SK-N-SH treated with all-trans-retinoic acid at 6 μM for 48 hours (cell line): ENCODE measurements at places on chromosomes 3 and 15.

- no peak for ATAC-seq
Observed at GRCh38 chr3:144294659-144295538, 323.3 kb downstream of the DIPK2A start.

DNA sequence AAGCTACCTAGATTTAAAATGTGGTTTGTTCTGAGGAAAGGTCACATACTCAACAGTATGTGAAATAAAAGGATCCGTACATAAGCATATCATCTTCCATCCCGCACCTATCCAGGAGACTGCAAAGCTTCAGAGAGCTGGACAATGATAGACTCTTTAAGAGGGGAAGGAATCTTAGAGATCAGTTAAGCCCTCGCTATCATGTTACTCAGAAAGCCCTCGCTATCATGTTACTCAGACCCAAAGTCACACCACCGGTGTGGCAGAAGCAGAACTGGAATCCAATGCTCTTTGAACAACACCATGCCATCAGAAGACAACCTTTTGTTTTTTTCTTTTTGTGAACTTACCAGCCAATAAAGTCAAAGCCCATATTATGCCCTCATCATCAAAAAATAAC, 5.8 kb downstream of the ANO10 start:
- no peak for ATAC-seq

GRCh38 chr3:12994357-12994606, 78.9 kb downstream of the IQSEC1 start:
- ATAC-seq: peak; percentile 61

DNA sequence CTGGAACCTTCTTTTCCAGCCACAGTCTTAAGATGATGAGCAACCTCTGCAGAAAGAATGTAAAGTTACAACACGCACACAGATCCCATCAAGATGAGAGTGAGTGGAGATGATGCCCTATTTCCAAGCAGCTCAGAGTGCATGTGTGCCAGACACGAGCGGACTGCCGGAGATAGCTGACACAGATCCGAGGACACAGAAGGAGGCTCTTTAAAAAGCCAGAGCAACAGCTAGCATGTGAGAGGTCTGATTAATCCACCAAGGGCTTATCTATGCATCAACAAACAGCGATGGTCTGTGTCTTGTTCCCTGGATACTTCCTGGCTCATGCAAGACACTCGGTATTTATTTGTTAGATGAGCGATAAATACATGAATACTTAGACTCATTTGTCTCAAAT, 128.6 kb upstream of the DLG1 start:
- peak; percentile 18; the same call in 1 of the 3 replicates for ATAC-seq

GRCh38 chr3:45964139-45964538, 20.9 kb downstream of the CXCR6 start:
- no peak for ATAC-seq

DNA sequence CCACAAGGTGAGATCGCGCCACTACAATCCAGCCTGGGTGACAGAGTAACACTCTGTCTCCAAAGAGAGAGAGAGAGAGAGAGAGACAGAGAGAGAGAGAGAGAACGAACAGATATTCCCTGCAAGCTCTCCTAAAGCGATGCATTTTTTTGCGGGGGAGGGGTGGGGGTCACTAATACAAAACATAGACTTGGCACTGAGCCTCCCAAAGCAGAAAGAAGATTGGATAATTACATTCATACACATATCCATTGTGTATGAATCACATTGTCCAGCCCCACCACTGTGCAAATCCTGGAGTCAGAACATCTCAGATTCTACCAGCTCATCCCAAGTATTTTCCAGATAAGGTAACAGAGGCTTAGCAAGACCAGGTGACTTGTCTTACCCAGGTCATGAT, 459.9 kb downstream of the MAGI1 start:
- ATAC-seq: peak; percentile 43; the same call in 2 of the 3 replicates

GRCh38 chr3:60142009-60142408, 1092.2 kb upstream of the CFAP20DC start:
- ATAC-seq: no peak

DNA sequence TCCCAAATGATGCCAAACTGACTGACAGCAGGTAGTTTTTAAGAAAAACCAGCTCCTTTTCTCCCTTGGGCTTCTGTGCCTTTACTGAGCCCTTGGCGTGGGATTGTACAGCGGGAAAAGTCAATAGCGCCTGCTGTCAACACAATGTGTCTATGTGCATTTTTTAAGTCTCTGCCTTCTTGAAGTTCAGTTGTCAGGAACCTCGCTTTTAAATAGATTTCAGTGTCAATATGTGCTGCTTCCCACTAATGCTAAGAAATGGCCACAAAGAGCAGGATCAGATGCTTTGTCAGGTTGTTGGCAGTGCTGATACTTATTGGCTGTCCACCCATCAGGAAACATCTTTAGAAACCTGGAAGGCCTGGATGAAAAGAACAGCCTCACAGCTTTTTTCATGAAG, 424.4 kb downstream of the C3orf38 start:
- ATAC-seq: no peak

DNA sequence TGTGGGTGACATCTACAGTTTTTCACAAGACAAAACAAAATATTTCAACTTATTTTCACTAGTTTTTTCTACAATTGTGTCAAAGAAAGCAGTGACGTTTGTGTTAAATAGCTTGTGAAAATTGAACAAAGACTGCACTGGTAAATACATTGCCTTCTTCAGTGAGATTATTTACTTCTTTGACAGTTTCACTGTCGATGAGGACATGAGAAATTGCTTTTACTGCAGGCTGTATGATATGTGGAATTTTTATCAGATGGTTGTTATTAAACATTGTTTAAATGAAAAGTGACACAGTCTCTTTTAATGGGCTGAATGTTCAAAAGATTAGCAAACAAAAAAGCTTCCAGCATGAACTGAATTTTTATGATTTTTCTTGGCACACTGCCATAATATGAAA, 773.9 kb upstream of the CADM2 start:
- no peak for ATAC-seq

DNA sequence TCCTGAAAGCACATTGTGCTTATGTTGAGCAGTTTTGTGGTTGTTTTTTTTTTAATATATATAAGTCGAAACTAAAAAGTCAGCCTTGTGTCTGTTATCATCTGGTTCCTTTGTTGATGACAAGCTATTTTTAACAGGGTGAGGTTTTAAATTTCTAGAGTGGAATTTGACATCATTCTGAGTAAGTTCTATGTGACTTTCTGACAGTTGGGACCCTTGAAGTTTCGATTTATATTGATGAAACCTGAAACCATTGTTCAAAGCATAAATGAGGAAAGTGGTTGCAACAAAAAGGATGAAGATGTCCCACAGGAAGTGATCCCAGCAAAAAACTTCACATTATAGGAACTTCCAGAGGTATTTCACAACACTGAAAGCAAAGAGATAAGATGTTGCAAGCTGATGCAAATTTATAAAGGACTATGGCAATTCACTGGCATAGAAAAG, 94.0 kb downstream of the CYP19A1 start:
- ATAC-seq: no peak

GRCh38 chr3:178777718-178778411, 241.6 kb downstream of the KCNMB2 start:
- ATAC-seq: no peak

DNA sequence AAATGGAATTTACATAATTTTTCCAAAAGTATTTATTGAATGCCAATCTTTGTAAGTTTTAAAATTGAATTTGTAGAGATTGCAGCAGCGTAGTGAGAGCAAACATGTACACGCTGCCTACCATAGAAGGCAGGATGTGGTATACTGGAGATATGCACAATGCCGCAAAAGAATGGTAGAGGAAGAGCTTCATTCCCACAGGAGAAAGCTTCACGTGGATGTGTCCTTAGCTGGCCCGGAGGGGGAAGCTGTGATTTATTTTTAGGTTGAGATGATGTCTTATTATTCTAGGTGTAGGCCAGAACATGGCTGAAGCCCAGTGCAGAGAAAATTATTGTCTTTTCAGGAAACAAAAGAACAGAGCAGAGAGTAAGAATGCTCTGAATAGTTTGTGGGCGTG, 743.3 kb upstream of the BCHE start:
- no peak for ATAC-seq

DNA sequence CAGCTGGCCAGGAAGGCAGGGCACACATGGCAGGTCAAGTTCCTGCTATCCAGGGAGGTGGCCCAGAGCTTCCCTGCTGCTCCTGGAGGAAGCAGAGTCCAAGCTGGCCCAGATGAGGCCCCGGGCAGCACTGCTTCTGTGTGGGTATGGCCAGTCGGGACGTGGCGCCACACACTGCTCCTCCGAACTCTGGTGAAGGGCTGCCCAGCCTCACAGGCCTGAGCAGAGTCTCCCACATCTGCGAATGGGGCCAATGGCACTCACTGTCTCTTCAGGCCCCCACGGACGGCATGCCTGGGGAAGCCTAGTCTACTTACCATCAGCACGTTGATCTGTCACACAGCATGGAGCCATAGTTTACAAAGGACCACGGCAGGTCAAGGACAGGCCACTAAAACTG, 2.5 kb upstream of the PLA2G4F start:
- peak; percentile 11 for ATAC-seq

DNA sequence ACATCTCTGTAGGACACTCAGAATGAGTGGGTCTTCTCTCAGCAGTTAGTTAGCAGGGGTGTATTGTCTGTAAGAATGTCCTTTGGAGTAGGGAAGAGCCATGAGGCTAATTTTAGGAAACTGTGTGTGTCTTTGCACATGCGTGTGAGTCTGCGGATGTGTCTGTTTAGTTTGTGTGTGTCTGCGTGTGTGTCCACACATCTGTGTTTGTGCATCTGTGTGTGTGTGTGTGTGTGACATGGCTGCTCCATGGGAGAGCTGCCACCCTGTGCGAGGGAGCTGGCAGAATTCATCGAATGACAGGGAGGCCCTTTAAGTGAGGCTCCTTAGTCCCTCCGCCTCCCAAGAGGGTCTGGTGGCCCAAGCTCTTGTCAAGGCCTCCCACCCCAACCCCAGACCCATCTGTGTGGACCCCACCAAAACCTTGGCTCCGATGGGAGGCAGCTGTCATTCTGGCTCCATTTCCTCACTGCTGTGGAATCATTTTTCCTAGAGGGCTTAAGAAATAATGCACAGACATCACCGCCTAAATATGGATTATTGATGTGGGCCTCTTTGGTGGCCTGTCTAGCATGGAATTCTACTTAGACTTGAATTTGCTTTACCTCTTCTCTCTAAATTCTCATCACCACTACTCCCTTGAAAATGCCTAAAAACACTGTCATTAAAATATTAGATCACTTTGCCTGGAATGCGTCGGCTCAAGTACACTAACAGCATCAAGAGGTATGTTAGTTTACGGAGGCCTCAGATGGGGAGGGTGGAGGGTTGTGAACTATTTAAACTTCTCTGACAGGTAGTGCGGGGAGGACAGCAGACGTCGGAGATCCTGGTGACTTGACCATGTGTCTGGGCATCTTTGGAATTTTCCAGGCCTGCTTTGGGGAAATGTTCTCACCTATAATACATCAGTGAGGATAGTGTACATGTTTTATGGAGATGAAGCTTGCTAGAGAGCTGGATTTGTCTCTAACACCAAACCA, 9.4 kb downstream of the ESYT3 start:
- ATAC-seq: no peak

DNA sequence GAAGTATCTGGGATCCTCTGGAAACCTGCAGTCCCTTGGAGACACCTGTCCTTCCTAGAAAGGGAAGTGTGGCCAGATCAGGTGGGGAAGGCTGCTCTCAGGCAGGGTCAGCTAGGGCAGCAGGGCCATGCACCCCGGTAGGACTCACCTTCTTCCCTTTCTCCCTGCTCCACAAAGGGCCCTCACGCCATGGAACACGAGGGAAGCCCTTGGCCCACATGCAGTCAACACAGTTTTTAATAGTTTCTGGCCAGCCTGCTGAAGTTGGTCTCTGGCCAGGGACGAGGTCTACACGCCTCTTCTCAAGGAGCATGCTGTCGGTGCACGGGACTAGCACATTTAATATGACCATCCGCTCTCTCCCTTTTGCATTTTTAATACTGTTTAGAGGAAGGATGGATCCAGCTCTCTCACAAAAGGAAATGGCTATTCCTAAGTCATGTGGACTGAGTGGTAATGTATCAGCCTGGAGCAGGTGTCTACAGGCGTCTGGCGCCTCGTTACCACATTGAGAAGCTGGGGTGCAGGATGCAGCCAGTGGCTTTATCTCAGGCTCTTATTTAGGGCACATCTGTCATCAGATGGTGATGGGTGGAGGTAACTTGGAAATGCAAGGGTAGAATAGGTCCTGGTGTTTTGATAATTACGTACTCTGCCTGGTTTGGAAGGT, 153.9 kb downstream of the KLF13 start:
- ATAC-seq: no peak

GRCh38 chr3:143119974-143120715, 574 bp downstream of the CHST2 start:
- peak; percentile 51 for ATAC-seq

DNA sequence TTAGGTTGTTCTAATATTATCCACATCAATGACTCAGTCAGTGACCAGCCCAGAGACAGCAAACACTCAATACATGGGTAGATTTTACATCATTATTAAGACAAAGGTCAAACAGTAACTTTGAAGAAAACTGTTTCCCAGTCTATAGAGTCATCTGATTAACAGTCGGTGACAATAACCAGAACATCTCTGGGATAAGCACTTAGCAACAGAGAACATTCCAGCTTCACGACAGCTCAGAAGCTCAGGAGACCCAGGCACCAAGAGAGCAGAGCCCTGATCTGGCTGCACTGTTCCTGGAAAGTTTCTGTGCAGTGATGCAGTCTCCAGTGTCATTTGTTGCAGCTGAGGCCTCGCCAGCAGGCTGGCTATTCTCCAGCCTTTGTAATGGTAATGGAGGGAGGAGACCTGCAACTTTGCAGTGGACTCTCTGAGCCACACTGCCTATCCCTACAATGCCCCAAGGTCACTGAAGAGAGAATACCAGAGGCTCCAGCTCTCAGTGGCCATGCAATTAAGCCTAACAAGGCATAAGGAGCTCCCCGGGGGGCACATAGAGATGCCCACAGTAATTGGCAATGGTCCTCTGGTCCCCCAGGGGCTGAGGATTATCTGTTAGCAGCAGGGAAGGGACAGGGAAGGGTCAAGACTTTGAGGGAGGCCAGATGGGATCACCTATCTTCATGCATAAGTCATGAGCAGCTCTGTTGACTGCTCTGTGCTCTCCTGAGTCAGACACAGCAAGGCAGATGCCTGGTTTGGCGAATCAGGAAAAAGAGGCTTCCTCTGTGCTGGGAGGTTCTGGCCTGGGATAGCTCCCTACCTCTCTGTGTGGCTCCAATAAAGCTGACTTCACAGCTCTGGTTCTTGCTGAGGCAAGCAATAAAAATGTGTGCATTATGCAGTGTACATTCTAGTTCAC, 163.6 kb downstream of the CTNNB1 start:
- ATAC-seq: peak; percentile 92

DNA sequence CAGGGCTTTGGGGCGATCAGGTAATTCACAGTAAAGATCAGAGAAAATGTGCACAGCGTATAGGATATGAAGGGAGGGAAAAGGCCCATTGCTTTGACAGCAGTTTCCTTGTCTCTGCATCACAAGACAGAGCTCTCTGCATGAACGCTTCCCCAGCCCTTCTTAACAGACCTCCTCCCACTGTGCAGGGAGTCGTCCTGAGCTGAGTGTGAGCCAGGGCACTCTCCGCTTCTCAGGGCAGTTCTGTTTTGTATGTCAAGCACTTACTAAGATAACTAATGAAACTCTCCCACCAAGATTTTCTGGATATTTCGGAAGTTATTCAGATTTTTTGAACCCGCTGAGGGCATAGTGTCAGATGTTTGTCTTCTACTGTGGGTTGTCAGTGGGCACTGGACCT, 105.8 kb upstream of the C15orf61 start:
- no peak for ATAC-seq
